ENCODE measurements at places on chromosomes 1 and 21. TPM values are rescaled to one million over a fixed set of nuclear protein-coding genes. Genes with fewer than 3 reads are reported as not detected.

The KRTAP13-2 gene
- not detected for total RNA-seq

The CNIH3 gene
- not detected for total RNA-seq

The CTSS gene
- total RNA-seq = 1.2 TPM

The OSCP1 gene
- 19.6 TPM for total RNA-seq

All from myometrial cell (primary cell).